ENCODE measurements at places on chromosomes 4 and X.

DNA sequence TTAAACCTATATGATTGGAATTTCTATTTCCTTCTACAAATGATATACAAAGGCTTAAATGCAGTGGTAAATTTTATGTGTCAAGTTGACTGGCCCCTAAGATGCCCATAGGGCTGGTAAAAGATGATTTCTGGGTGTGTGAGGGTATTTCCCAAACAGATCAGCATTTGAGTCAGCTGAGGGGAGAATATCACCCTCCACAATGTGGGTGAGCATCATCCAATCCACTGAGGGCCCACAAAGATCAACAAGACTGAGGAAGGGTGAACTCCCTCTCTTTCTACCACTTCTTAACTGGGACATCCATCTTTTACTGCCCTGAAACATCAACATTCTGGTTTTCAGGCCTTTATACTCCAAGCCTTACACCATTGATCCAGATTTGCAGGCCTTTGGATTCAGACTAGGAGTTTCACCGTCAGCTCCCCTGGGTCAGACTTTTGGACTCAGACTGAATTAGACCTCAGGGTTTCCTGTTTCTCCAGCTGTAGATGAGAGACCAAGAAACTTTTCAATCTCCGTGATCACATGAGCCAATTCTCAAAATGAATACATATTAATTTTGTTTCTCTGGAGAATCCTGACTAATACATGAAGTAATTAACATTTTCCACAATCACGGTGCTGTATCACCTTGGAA lies 1020.7 kb upstream of the SLIT2 start:
- DNase-seq = no peak

DNA sequence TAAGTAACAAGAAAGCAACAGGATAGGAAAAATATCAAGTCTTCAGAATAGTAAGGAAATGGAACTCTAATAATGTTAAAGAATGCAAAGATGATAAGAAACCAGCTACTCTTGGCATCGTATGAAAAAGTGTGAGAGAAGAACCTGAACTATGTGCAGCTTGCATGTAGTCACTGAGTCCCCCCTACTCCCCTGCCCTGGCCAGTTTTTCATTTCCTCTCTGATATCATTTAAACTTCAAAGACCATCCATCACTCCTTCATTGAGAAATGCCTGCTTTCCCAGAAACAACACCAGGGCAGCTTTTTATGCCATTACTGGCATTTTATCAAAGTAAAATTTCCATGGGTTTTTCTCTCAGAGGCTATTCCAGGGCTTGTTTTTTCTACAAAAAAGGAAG lies 28.1 kb downstream of the INPP4B start:
- no peak for DNase-seq

GRCh38 chr4:180521181-180521580 lies 1722.0 kb upstream of the TENM3 start:
- no peak for DNase-seq

DNA sequence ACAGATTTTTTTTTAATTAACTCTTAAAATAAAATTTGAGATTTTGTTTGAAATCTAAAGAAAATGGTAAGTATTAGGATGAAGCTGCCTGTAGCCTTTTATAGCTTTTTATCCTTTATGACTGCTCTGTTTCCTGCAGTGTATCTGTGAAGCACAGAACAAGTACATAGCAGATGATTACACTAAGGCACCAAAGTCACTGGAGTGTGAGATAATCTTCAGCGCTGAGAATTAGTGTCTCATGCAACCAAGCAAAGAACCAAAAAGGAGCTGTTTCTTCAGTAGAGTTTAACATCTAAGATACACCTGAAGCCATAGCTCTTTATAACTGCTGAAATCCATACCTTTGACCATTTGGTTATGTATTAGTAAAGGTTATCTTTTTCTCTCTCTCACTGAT lies 1989.8 kb upstream of the PCDH10 start:
- DNase-seq = no peak

GRCh38 chr4:55512922-55513571 lies 33.7 kb downstream of the CLOCK start:
- no peak for DNase-seq

DNA sequence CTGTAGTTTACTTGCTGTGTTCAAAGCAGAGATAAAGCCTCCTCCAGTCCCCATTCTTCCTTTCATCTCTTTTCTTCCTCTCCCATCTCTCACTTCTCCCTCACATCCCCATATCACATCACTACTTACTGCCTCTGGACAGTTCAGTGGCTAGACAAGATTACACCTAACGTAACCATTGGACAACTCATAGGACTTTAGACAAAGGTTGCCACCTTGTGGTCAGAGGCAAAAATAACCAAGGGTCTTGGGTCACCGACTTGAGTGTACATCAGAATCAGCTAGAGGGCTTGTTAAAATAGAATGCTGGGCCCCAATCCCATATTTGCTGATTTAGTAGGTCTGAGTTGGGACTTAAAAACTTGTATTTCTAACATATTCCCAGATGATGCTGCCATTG lies 109.3 kb upstream of the DGKK start:
- DNase-seq = peak; percentile 31

DNA sequence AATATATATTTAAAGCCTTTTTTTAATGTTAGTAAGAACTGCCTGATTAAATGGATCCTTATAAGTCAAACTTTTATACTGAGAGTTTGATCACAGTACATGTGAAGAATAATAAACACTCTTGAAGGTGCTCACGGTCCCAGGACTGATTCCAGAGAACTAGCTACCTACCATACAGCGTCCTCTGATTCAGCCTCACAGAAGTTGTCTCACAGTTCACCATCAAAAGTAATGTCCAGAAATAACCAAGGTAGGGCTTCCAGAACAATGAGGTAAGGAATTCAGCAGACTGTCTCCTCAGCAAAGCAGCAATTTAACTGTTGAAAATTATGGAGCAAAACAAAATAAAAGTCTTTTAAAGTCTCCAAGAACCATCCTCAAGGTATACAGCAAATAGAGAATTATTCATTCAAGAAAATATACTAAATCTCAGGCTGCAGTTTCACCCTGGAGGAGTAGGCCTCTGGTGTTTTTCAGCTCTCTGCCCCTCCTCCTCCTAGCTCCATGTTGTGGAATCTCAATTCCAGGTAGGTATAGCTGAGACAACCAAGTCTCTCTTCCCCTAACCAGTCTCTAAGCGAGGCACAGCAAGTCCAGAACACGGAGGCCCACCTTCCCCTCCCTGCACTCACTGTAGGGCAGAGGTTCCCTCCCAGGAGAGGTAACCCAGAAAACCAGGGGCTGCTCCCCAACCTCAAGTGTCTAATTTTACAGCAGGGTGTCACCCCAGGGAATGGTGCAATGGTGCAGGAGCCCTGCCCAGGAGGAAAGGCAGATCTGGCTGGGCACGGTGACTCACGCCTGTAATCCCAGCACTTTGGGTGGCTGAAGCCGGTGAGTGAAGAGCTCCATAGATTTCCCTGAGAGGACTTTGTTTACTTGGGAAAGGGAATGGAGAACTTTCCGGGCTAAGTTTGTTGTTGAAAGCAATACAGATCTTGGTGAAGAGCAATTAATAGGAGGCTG lies 28.6 kb downstream of the FAM241A start:
- no peak for DNase-seq

DNA sequence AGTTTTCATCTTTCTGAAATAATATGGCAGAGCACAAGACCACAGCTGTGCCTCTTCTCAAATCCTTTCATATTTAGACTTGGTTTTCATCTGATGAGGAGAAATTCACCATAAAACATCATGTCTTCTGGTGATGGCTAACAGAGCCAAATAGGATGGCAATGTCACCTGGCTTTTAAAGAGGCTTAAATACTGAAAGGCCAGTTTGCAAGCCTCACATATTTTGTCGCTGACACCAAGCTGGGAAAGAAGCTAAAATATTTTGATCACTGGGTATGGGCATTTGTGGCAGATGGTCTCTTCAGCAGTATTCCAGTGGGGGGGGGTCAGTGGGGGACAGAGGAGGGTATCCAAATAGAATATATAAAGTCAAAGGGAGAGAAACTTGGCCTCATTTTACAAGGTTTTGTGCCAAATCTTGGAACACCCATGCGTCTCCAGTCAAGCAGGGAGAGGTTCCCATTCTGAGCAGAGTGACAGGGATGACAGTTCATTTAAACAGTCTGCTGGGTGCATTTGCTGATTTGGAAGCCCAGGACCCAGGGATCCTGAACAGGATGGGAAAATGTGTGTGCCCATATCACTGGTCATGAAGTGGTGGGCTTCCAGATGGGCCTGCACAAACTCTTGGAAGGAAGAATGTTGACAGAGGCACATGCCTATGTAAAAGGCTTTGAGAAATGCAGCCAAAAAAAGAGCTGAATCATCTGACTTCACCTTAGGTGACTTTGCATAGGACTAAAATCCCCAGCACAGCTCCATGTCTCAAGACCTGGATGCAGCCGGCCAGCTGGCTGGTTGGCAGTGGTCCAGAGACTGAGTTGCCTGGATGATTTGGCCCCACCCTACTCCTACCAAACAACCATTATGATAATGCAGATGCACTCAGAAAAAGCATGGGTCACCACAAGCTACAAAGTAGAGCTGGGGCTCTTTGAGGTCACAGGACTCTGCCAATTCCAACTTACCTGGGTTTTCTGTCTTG lies 484.4 kb upstream of the NR3C2 start:
- peak; percentile 42 for DNase-seq

DNA sequence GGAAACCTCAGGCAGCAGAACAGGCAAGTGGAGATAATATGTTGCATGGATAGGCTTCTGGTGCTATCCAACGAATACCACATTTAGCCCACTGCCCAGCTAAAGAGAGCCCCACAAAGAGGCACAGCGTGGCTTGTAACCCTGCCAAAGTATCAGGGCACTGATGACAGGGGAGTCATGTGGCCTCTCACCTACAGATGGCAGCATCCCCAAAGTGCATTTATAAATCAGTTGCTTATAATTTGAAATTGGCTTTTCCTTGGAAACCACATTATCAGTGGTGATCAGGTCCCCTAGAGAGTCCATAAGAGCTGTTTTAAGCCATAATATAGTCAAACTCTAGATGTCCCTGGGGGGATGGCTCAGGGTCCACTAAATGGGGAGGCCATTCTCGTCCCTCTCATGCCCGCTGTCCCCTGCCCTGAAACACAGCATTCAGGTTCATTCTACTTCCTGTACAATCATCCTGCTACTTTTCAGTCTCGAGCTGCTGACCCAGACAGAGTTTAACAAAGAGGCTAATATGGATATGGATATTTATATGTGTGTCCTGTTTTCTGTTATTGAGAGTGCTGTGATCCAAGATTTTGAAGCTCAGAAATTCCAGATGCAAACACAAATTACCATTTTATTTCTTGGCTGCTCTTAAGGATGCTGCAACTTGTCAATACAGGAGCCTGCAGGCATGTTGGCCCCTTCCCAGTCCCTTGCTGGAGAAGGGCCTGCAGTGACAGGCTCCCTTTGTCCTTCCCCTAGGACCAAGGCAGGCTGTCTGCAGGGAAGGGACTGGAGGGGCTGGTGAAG lies 28.5 kb downstream of the SRPX start:
- DNase-seq = peak; percentile 19

GRCh38 chr4:82517043-82517442 lies 44.7 kb downstream of the TMEM150C start:
- DNase-seq = no peak

- peak; percentile 26 for DNase-seq
Measured at GRCh38 chrX:53684415-53685192, 1.9 kb downstream of the HUWE1 start.

DNA sequence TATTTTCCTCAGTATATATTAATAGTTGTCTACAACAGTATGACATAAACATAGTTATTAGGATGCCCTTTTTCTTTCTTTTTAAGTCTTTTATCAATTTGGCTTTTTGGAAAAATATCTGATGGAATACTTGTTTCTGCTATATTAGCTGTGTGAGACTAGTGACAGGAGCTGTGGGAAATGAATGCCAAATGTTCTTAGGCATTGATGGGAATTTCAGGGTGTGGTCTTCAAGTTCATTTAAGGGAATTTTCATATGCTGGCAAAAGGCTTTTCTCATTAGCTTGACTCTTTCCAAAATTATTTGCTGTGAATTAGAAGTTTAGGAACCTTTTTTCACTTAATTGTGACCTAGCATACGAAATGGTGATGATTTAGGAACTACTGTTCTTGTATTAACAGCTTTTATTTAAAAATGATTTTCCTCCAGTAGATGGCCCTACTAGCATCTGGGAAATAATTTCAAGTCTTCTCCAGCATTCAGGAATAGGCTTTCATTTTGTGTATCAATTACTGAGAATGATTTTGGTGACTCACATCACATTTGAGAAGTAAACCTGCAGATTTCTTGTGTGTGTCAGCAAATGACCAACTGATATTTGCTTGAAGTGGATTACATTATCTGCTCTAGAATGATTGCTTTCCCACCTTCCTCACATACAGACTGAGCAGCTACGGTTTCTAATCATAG lies 70.9 kb downstream of the HTT start:
- DNase-seq = peak; percentile 20

DNA sequence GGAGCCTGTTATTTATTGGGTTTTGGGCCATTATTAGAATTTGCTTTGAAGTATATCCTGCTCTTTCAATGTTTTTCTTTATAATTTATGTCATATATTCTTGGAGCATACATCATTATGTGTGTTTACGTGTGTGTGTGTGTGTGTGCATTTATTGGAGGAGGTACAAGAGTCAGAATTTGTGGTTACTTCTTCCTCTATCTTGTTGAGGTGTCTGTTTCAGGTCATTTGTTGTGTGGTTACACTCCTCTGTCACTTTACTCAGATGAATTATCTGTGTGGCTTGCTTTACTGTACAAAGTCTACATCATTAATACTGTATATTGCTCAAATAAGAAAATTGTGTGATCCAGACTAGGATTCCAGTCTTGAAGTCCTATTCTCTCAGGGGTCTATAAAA lies 1957.4 kb upstream of the TENM3 start:
- no peak for DNase-seq

GRCh38 chr4:135510582-135510981 lies 1309.0 kb upstream of the PABPC4L start:
- DNase-seq = no peak
